ENCODE measurements at places on chromosomes 2 and 18.

- DNase-seq, result peak; percentile 42
Observed at GRCh38 chr2:212777020-212777491, 238.5 kb upstream of the ERBB4 start.

DNA sequence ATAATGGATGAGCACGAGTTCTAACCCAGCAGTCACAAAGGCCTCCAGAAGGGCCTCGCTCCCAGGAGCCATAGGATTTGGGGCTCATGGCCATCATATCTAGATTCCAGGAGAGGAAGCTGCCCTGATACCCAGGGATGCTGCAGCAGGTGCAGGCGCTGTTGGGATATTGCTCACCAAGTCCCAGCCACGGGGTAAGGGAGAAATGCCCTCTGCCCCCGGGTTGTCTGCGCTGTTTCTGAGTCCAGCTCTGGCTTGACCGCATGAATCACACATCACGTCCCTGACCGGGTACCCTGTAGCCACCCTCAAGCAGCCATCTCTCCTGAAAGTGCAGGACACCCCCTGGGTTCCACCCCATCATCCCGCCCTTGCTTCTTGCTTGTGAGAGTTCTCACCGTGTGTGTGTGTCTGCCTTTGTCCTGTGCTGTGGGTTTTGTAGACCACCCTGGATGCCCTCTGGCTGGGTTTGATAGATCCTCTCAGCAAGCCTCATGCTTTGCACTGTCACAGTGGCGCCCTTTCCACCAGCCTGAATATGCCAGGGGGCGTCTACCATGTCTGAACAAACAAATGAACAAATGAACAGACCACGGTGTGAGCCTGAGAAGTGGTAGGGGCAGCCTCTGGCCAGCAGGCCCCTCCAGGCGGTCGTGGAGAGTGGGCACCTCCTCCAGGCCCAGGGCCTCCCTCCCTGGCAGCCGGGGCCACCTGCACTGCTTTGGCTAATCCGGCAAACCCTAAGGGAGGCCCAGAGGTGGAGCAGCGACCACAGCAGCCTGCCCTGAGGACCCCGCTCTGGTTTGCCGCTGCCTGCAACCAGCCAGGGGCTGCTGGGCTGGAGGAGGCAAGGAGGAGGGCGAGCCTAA, 32.1 kb downstream of the ADRA2B start:
- no peak for DNase-seq

DNA sequence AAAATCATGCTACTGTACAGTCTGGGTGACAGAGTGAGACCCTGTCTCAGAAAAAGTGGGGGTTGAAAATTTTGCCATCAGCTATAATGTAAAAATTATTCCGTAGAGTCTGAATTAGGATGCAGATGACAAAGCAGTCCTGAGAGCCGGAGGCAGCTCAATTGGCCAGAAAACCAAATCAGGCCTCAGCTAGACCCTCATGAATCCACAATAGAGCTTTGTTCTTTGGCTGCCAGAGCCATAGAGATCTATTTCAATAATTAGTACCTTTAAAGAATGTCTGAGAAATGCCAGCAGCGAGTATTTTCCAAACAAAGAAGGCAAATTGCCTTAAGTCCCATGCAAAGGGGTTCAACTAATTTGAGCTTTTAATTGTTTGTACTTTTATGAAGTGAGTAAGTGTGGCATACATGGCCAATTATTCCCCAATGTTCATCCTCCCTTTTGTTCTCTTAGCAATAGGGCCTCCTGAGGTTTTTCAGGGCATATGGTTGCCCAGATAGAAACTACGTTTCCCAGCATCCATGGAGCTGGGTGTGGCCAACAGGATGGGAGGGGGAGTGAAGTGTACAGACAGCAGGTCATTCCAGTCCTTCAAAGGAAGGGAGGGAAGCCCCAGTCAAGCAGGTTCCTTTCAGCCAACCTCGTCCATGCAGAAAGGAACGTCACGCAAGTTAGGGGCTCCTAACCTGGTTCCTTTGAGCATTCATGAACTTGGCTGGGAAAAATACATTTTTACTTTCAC, 211.3 kb upstream of the APCDD1 start:
- DNase-seq, result no peak

DNA sequence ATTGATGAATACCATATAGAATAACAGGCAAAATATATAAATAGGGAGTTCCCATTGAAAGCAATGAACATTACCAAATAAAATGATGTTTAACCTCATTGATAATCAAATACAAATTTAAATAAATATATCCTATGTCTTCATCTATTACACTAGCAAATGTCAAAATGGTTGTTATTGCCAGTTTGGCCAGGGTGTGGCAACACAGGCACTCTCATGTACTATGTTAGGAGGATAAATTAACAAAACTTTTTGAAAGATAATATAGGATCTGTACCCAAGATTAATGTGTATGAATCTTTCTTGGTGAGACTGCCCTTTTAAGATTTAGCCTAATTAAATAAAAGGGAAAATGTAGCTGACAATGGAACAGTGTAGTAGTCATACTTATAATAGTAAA, 659.3 kb downstream of the ERBB4 start:
- DNase-seq, result no peak

DNA sequence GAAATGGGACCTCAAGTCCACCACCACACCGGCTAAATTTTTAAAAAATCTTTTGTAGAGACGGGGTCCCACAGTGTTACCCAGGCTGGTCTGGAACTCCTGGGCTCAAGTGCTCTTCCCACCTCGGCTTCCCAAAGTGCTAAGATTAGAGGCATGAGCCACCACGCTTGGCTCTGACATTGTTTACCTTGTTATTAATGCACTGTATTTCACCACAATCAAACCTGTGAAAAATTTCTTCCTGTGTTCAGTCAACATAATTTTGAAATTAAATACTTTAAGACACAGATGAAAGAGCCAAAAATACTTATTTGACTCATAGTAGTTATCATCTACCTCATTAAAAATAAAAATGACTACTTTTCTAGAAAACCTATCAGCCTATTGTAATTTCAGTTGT, 16.0 kb upstream of the FAM124B start:
- no peak for DNase-seq

DNA sequence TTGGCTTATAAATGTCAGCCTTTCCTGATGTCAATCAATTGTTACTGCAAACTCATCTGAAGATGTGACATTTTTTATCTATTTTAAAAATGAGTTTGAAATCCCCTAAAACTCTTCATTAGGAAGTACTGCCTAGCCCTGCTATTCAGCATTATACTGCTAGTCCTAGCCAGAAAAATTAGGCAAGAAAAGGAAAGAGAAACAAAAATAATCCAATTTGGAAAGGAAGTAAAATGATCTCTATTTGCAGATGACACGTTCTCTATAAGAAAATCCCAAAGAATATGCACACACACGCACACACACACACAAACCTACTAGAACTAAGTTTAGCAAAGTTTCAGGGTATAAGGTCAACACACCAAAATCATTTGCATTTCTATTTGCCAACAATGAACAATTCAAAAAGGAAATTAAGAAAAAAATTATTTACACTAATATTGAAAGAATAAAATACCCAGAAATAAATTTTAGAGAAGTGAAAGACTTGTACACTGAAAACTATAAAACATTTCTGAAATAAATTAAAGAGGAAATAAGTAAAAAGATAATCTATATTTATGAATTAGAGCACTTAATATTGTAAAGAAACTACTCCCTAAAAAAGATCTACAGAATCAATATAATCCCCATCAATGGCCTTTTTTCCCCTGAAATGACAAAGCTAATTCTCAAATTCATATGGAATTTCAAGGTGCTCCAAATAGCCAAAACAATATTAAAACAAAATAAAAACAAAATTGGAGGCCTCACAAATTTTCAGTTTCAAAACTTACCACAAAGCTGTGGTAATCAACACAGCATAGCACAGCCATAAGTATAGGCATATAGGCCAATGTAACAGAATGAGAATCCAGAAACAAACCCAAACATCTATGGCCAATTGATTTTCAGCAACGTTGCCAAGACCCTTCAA, 433.7 kb upstream of the TRIB2 start:
- DNase-seq, result no peak

DNA sequence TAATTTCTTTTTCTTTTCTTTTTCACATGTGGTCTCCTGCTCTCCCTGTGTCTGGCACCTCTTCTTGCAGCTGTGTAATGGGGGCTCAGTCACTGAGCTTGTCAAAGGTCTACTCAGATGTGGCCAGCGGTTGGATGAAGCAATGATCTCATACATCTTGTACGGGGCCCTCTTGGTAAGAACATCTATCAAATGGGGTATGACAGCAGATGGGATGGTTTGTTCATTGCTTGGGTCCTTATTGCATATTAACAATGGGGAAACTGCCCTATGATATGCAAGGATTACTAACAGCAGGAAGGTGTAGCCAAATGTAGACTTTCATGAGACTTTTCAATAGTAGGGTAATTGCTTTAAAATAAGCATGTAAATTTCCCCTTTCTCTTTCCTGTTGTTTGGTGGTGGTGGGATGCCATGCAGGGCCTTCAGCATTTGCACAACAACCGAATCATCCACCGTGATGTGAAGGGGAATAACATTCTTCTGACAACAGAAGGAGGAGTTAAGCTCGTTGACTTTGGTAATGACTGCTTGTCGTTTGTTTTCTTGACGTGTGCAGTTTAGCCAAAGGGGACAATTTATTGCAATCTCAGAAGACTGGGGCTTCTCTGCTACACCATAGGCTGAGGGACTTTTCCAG, 36.5 kb downstream of the MYO3B start:
- no peak for DNase-seq

- DNase-seq, result no peak
Observed at GRCh38 chr2:3970791-3971651, 267.6 kb downstream of the DCDC2C start.

DNA sequence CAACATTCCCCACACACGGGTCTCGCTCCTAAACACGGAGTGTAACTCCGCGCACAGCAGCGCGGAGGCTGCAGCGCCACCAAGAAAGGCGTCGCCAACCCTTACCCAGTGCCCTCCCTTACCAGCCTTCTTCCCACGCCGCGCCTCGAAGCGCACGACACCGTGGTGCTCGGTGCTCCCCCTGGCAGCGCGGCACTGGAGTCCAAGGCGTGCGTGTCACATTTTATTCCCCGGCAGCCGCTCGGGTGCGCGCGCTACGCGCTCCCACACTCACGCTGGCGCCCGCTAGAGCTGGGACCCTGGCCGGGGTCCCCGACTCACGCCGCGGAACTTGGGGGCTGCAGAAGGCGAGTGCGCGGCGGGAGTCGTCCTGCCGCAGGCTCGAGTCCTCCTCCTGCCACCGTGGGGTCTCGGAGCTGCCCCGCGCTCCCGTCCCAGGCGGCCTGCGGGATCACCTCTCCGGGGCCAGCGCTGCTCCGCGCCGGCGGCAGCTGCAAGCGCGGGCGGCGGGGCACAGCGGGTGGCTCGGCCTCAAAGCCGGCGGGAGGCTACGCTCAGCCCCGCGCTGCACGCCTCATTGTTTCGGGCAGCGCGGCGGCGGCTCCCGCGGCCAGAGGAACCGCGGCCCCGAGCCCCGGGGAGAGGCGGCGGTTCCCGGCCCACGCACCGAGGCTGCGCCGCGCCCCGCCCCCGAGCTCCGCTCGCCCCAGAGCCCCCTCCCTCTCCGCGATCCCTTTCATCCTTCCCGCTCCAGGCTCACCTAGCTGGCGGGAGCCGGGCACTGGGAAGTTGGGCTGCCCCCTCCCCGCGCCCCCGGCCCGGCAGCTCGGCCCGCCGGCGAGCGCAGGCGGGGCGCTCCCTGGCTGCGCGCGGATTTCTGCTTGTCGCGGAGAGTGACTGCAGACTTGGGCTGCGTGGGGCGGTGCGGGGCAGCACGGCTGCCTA, at the start of gene ST6GAL2:
TSS of gene ST6GAL2 (minus strand) at position 197 of the 945 bp plus-strand sequence. CDS start 42,190 bp downstream, outside the sequence.
- no peak for DNase-seq

DNA sequence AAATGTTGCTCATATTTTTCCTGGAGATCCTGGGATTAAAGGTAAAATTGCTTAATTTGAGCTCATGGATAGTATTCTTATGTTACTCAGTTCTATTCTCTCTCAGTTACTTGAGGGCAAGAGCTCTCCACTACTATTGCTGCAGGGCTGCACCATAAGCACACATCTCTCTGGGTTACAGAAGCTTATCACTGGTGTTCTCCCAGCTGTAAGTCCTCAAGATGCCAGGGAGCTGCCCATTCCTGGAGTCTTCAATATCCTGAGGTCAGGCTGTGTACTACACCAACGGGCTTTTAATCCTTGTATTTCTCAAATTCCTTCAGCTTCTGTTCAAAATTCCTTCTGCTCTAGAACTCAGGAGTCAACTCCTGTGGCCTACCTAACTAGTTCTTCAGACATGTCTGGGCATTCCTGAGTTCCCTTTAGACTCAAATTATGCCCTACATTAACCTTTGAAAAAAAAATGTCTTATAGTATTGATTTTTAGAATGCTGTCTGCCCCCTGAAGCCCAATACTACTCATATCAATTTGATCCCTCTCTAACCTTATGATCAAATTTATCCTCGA, 17.7 kb upstream of the COBLL1 start:
- no peak for DNase-seq

GRCh38 chr2:118268268-118268667, 180.0 kb downstream of the INSIG2 start:
- DNase-seq, result no peak

DNA sequence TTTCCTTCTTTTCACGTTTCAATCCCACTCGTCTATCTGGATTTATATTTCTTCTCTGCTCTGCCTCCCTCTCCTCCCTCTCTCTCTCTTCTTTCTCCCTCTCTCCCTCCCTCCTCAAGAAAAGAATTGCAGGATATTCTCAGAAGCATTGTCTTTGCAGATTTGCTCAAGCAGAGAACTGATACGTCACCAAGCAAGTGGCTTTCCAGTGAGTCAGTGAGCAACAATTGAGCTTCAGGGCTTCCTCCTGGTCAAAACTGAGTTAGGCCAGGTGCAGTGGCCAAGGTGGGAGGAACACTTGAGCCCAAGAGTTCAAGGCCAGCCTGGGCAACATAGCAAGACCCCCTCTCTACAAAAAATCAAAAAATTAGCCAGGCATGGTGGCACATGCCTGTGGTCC, 151.1 kb downstream of the SMAD2 start:
- no peak for DNase-seq

DNA sequence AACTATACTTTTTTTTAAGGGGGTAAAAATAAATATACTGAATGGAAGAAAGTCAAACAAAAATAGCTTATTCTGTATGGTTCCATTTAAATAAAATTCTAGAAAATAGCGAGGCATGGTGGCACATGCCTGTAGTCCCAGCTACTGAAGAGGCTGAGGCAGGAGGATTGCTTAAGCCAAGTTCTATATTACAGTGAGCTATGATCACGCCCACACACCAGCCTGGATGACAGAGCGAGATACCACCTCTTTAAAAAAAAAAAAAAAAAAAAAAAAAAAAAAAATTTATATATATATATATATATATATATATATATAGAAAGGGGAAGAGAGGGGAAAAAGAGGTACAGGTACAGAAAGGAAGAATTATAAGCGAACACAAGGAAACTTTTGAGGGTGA, 77.7 kb downstream of the MEMO1 start:
- DNase-seq, result no peak

DNA sequence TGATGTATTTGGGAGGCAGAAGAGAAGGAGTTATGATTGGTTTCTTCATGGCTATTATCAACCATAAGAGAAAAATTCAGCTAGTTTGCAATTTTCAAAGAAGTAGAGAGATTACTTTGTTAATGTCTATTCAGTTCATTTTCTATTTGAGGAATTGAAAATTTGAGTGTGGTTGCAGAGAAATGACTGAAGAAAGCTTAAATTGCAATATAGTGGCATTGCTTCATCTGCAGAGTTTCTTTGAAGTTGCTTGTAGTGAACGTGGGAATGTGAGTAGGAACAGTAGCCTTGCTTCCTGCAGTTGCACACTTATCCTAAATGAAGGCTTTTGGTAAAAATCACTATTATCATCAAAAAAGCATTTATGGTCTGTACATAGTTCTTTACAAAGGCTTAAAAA, 14.7 kb upstream of the CYRIA start:
- no peak for DNase-seq

- DNase-seq, result peak; percentile 82
Observed at GRCh38 chr2:159982270-159982669, 80.1 kb downstream of the PLA2R1 start.
